ENCODE measurements at places on chromosomes 2 and 18. TPM values are rescaled to one million over a fixed set of nuclear protein-coding genes. Genes with fewer than 3 reads are reported as not detected.

DNA sequence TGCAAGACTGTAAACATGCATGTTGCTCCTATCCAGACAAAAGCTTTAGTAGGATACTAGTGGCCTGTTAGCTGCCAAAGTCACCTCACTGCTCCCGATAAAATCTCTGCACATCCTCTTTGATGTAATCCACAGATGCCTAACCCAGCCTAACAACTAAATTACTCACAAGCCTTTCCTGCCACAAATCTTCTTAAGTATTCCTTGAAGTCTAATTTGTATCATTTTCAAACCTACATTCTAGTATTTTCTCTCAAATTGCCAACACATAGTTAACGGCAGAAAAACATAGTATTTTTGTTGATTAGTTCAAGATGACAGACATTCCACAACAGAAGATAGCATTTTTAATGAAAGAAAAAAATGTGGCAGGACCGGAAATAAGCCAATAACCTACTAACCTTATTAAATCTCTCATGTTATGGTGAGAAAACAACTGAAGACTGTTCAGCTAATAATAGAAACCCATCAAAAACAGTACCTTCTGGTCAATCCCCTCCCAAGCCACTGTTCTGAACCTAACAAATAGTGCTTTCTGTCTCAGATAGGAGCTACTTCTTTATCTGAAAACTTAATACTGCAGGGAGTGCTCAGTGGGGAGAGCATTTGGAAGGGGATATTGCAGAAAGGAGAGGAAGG, at the start of gene MPP4:
Gene MPP4, minus strand, starts transcription at position 57 of the 639 bp plus-strand sequence. CDS start 4,690 bp downstream, outside the sequence.
- no peak for DNase-seq

- peak; percentile 79 for DNase-seq
These were observed 70.3 kb upstream of the ZSWIM2 start for GRCh38 chr2:186919296-186919695.

GRCh38 chr2:145649061-145649460, 1129.1 kb upstream of the ZEB2 start:
- no peak for DNase-seq

Gene C1QL2
- not detected for polyA plus RNA-seq

DNA sequence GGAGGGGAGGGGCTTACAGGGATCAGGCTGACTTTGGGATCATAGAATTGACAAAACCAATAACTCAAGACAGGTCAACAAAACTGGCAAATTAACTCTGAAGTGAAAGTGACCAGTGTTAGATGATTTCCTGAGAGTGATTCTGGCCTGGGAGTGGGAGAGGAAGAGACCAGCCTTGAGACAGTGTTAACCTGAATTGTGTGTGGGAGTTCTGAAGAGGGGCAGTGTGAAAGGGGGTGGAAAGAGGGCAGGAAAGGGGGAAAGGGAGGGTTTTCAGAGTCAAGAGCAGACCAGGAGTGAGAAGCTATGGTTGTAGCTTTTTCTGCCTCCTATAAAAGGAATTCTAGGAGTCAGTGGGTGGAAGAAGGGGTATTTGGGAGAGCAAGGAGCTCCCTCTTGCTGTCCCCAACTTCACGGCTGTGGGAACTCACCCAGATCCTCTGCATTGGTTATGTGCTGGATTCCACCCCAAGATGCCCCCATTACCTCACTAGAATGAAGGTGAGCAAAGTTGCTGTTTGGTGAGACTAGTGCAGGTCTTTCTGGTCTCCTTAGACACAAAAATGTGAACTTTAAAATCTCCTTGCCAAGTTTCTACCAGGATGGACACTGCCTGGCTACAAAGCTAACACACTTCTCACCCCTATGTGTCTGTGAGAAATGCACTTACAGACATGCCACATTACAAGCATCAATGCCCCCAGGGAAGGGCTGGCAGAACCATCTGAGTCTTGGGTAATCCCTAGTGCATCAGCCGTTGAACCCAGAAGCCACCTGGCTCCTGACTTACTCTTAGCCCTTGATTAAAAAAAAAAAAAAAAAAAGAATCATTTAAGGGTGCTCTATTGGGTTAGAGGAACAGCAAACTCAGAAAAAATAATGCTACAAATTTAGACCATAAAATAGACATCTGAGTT, 61.6 kb downstream of the BMP10 start:
- no peak for DNase-seq

GRCh38 chr2:172639823-172640222, 83.9 kb downstream of the PDK1 start:
- no peak for DNase-seq

GRCh38 chr18:62981566-62981965, 266.2 kb downstream of the PHLPP1 start:
- DNase-seq, result no peak

DNA sequence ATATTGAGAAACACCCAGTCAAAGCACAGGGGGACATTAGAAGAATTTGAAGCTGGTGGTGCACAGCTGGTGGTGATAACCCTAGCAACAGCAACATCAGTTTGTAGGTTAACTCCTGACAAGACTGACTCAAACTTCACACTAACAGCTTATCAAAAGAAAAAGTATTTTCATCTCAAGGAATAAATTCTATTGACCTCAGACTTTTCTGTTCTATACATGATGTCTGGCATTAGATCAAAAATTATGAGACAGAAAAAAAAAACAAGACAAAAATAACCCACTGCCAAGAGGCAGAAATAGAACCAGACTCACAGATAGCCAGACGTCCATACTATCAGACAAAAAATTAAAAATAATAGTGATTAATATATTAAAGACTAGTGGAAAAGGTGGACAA, 126.1 kb downstream of the COL6A3 start:
- DNase-seq, result no peak

GRCh38 chr2:113240150-113240914, 38.4 kb downstream of the PAX8 start:
- DNase-seq, result peak; percentile 90

- no peak for DNase-seq
These were observed 30.0 kb downstream of the CFAP221 start for GRCh38 chr2:119574108-119574815.

GRCh38 chr2:191615596-191615995, 62.3 kb upstream of the NABP1 start:
- no peak for DNase-seq

Gene ITSN2
- 20.2 TPM for polyA plus RNA-seq

GRCh38 chr2:11835403-11835802, 89.0 kb downstream of the LPIN1 start:
- no peak for DNase-seq

DNA sequence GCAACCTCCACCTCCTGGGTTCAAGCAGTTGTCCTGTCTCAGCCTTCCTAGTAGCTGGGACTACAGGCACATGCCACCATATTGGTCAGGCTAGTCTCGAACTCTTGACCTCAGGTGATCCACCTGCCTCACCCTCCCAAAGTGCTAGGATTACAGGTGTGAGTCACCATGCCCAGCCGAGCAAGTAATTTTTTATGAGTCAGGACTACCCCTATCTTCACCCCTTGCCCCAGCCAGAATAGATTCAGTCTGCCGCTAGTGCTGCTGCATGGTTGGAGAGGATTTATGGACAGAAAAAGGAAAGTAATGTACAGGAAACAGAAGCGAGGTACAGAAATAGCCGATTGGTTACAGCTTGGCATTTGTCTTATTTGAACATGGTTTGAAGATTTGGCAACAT, 48.9 kb downstream of the BMPR2 start:
- no peak for DNase-seq

DNA sequence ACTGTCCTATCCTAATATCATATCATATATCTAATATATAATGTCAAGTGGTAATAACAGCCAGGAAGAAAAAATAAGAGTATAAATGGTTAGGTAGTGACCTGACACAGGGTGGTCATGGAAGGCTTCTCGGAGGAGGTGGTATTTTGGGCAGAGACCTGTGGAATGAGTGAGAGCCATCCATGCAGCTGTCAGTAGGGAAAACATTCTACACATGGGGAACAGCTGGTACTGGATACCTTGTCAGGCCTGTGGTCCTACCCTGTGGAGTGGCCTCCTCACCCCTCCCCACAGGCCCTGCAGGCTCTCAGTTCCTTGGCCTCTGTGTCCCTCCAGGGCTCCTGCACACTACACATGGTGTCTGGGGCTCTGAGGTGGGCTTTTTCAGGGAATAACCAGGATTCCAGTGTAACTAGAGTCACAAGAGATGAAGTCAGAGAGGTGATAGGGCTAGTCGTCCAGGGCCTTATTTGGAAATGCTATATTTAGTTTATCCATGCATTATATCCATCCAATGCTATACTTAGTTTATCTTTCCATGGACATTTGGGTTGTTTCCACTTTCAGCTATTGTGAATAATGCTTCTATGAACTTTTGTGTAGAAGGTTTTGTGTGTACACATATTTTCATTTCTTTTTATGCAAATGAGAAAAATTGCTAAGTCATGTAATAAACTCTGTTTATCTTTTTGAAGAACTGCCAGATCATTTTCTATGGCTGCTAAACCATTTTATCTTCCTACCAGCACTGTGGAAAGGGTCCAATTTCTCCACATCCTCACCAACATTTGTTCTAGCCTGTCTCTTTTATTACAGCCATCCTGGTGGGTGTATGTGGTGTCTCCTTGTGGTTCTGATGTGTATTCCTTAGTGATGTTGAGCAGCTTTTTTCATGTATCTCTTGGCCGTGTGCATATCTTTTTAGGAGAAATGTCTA, 75.6 kb downstream of the TPGS2 start:
- no peak for DNase-seq

GRCh38 chr2:14180333-14180732, 452.2 kb upstream of the LRATD1 start:
- DNase-seq, result no peak

Gene DTNA
- 94.7 TPM for polyA plus RNA-seq

- DNase-seq, result no peak
These were observed 30.9 kb downstream of the SMCHD1 start for GRCh38 chr18:2686349-2686968.

- DNase-seq, result no peak
These were observed 36.6 kb downstream of the DARS1 start for GRCh38 chr2:135948642-135949355.

- DNase-seq, result peak; percentile 72
These were observed 113.1 kb upstream of the HAAO start for GRCh38 chr2:42905341-42906110.

DNA sequence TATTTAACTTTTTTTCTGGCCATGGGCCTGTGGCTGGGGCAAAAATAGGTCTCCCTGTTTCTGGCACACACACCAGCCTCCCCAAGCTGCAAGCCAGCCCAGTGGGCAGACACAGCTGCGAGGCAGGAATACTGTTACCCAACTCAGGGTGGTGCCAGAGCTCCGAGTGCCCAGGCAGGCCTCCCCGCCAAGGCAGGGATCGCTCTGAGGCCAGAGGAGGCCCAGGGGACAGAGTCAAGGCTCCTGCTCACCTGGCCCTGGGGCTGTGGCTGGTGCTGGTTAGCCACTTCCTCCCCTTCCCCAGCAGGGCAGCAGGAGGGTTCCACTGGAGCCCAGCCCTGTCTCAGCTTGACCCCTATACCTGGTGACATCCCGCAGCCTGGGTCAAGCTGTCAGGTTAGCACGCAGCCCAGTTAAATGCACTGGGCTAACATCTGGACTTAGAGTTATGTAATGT, 67.1 kb upstream of the EPAS1 start:
- no peak for DNase-seq

DNA sequence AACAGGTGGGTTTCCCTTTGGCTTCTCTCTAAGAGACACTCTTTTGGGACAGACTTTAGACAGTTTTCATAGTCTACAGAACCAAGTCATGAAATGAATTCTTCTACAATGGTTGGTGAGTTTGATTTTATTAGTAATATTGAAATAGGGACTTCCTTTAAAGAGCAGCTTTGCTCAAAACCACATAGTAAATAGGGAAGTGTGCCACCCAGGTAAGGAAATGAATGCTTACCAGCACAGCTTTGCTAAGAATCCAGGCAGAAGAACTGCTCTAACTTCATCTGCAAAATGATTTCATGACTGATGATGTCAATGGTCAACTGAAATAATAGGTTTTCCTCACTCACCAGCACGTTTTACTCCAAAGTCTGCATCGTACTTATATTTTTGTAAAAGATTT, 89.2 kb downstream of the NYAP2 start:
- DNase-seq, result no peak

Gene TMEM37
- 11.1 TPM for polyA plus RNA-seq

GRCh38 chr18:11119959-11120587, 29.3 kb downstream of the PIEZO2 start:
- DNase-seq, result no peak

Gene RNU2-63P
- not detected for polyA plus RNA-seq

Gene BMP10
- polyA plus RNA-seq, result not detected

Gene PRSS56
- 2.2 TPM for polyA plus RNA-seq

- no peak for DNase-seq
These were observed 48.2 kb downstream of the ATP9B start for GRCh38 chr18:79117385-79117784.

GRCh38 chr2:189614585-189614984, 34.0 kb upstream of the SLC40A1 start:
- DNase-seq, result no peak

DNA sequence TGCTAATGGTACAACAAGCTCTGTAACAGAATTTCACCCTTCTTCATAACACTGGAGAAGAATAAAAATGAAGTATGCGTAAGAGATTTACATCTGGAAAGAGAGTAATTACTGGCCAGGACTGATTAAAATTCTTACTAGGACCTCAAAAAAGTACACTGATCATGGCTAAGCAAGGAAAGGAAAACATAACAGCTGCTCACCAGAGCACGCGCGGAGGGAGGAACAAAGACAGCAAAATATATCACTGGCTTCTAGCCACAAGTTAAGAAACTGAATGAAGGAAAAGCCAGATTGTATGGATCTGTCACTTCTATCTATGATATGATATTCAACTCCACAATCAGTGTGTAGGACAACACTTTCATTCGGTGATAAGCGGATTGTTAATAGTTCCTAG, 15.6 kb upstream of the CYTIP start:
- no peak for DNase-seq

DNA sequence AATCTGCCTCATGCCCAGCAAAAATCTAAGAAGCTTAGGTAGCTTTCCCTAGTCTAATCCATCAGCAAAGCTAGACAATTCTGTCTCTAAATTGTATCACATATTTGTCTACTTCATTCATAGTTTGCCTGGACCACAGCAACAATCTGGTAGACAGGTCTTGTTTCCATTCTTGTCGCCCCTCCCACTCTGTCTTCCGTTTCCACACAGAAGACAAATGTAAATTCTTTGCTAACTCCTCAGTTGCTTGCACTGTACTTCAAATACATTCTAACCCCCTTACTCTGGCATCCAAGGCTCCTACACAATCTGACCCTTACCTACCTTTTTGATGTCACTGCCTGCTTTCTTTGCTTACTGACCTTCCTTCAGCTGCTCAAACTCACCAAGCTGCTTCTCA, 40.1 kb downstream of the THUMPD2 start:
- no peak for DNase-seq

DNA sequence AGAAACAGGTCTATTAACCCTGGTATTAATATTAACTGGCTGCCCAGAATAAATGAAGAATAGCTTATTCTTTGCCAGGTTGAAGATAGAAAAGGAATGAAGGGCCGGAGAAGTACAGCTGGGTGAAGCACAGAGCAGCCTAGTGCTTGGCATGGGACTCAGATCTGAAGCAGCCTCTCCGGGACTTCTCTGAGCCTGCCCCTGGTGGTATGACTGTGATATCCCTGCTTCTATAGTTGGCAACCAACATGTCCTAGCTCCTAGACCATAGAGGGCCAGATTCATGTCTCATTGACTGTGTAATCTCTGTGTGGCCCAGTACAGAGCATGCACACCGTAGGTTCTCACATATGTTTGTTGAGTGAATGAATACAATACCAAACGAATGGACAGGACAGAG, 107.8 kb downstream of the MSH2 start:
- no peak for DNase-seq

- no peak for DNase-seq
These were observed 57.8 kb downstream of the PKDCC start for GRCh38 chr2:42105330-42106256.

- no peak for DNase-seq
These were observed 72.8 kb downstream of the UPP2 start for GRCh38 chr2:158174495-158174894.

All from hindlimb muscle (tissue), 1 donor.